KBM-7 (cell line): ENCODE measurements at places on chromosomes 4 and X.

DNA sequence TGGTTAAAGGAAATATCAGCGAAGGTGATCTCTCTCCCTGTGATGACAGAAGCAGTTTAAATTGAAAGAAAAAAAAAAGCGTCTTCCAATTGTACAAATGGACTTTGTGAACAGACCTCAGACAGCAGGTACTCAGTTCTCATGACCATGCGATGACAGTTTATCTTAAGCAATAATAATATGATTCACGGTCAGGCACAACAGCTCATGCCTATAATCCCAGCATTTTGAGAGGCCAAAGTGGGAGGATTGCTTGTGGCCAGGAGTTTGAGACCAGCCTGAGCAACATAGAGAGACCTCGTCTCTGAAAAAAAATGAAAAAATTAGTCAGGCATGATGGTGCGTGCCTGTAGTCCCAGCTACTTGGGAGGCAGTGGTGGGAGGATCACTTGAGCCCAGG lies 51.0 kb downstream of the RELL1 start:
- DNase-seq: no peak

- no peak for DNase-seq
Measured at GRCh38 chr4:89617317-89617716, 219.6 kb downstream of the SNCA start.

DNA sequence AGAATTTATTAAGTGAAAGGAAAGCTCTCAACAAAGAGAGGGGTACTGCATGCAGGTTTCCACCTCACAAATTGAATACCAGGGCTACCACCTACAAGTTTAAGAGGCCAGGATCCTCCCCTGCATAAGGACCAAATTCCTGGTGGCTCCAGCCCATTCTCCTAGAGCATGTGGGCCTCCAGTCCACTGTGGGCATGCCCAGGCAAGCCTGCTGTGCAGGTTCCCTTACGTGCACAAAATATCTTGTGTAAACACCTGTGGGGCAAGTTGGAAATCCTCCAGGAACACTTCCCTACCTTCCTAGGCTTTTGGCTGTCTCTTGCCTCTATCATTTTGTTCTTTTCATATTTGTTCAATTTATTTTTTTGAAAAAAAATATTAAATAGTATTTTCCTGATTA lies 724.3 kb downstream of the ARAP2 start:
- DNase-seq: no peak

GRCh38 chr4:26271703-26272102 lies 49.1 kb upstream of the RBPJ start:
- no peak for DNase-seq

GRCh38 chrX:19840899-19841648 lies 46.3 kb downstream of the SH3KBP1 start:
- peak; percentile 81 for DNase-seq

DNA sequence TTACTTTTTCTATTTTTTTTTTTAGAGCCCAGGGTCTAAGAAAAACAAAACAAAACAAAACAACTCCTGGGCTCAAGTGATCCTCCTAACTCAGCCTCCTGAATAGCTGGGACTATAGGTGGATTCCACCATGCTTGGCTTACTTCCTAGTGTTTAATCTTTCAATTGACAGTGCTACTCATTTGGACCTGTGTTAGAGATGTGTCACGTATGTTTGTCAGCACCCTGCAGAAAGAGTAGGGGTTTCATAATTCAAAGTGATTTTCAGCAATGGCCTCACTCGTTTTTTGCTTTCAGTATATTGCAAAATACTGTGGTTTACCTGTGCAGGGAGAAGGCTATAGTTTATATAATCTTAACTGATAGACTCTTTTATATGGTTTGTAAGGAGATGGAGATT lies 71.6 kb upstream of the TEX13D start:
- DNase-seq: no peak

DNA sequence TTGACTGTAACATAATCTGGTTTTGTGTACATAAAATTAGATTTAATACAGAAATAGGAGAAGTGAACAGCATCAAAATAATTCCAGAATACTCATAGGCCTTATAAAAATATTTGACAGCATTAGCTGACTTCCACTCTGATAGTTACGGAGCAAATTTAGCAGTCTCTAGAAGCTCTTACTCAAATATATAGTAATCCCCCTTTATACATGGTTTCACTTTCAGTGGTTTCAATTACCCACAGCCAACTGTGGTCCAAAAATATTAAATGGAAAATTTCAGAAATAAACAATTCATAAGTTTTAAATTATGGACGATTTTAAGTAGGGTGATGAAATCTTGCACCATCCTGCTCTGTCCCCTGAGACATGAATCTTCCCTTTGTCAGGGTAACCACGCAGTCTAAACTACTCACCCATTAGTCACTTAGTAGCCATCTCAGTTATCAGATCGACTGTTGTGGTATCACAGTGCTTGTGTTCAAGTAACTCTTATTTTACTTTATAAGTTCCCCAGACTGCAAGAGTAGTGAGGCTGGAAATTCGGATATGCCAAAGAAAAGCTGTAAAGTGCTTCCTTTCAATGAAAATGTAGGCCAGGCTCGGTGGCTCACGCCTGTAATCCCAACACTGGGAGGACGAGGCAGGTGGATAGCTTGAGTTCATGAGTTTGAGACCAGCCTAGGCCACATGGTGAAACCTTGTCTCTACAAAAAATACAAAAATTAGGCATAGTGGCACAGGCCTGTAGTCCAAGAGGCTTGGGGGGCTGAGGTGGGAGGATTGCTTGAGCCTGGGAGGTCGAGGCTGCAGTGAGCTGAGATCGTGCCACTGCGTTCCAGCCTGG lies 17.2 kb upstream of the RTL9 start:
- DNase-seq: no peak

GRCh38 chr4:151231915-151232595 lies 44.9 kb upstream of the PRSS48 start:
- no peak for DNase-seq

GRCh38 chrX:50067435-50068284 lies 133.1 kb downstream of the AKAP4 start:
- DNase-seq: no peak

GRCh38 chr4:54545663-54546424 lies 111.9 kb upstream of the KIT start:
- DNase-seq: no peak

DNA sequence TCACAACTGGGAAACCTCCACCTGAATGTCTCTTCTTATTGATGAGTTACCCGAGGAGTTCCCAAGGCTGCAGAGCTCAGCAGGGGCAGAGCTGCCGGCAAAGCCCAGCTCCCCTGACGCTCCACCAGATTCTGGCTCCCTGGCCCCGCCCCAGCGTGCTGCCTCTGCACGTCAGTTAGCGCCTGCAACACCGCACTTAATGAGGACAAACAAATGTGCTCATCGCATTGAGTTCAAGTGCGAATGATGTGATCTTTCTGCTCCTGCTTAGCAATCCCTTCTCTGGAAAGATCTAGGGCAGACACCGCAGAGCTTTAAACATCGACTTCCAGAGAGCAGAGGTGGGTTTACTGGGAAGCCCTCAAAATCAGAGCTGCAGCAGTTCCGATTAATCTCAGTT lies 55.5 kb upstream of the FBXW7 start:
- DNase-seq: no peak

DNA sequence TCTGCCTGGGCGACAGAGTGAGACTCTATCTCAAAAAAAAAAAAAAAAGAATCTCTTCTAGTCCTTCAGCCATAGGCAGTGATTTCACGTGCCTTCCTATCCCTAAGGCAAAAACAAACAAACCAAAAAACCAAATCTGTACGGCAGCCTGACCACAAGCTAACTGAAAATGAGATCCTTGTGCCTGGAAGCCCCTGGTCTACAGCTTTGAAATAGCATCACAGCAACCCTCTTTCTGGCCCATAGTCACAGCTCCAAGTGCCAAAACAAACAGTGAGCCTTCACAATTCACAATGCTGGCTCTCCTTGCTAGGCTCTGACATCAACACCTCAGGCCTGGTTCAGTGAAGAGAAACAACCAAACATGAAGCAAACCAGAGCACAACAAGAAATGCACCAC lies 46.1 kb downstream of the TMEM150C start:
- no peak for DNase-seq

GRCh38 chr4:3440011-3440410 lies 1.8 kb upstream of the HGFAC start:
- DNase-seq: no peak

DNA sequence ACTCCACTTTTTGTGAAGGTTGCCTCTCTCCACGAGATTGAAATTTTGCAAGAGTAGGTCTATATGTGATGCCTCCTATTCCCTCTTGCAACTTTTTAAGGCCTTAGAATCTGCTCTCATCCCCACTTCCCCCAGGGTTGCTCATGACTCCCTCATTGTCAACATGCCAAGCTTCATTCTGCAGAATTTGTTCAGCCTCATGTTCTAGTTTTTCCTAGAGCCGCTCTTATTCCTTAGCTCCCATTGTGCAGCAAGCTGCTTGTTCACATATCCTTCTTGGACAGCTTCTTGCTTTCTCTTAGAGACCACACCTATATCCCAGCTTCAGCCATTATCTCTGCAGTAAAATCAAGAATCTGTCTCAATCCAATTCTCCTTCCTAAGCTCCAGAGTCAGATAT lies 82.4 kb downstream of the CNGA2 start:
- no peak for DNase-seq
